Activated CD8-positive, alpha-beta T cell treated with anti-CD3 and anti-CD28 coated beads, Interleukin-2, amount 10 ng/mL, durations not matched to agents 7 days and 5 days (primary cell): ENCODE measurements at places on chromosomes 16 and 17.

DNA sequence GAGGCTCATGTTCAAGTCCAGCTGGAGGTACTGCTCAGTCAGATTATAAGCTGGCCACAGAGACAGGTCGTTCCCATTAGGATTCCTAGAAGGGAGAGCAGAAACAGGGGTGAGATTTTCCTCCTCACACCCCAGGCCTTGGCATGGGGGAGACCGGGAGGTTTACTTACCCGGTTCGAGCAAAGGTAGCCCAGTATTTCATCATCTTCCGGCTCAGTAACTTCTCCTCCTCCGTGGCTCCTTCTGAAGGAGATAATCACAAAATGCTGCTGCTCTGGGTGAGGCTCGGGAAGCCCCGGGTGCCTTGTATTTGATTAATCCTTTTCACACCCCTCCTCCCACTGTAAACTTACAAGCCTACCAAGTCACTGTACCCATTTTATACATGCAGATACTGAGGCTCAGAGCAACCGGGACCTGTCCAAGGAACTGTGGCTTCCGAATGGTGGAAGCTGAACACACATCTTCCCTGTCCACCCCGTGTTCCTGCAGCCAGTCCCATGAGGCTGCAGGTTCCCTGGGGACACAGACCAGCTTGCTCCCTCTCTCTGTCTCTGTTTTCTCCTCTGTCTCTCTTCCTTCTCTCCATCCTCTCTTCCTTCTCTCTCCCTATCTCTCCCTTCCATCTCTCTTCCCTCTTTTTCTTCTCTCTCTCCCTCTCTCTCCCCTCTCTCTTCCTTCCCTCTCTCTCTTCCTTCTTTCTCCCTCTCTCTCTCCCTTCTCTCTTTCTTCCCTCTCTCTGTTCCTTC lies 13.9 kb upstream of the CES1 start:
- no peak for DNase-seq

DNA sequence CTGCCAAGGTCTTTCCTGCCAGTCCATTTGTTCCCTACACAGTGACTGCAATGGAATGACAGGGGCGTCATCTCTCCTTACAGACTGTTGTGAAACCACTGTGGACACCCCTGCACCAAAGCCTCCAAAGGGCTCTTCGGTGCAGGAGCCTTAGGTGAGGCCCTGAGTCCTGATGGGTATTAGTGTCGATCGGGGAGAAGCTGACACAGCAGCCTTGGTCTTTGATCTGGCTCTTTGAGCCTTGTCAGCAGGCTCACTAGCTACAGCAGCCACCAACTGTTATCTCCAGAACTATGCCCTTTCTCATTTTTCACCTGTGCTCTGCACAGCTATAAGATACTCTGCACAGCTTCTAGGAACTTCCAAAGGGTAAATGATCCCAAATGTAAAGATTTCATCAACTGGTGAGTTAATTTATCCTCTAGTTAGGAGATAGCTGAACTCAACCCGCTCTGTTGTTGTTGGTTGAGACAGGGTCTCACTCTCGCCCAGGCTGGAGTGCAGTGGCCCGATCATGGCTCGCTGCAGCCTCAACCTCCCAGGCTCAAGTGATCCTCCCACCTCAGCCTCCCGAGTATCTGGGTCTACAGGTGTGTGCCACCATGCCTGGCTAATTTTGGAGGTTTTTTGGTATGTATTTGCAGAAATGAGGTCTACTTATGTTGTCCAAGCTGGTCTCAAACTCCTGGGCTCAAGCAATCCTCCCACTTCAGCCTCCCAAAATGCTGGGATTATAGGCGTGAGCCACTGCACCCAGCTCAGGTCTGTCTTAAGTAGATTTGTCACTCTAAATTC lies 19.7 kb downstream of the G6PC1 start:
- no peak for DNase-seq

DNA sequence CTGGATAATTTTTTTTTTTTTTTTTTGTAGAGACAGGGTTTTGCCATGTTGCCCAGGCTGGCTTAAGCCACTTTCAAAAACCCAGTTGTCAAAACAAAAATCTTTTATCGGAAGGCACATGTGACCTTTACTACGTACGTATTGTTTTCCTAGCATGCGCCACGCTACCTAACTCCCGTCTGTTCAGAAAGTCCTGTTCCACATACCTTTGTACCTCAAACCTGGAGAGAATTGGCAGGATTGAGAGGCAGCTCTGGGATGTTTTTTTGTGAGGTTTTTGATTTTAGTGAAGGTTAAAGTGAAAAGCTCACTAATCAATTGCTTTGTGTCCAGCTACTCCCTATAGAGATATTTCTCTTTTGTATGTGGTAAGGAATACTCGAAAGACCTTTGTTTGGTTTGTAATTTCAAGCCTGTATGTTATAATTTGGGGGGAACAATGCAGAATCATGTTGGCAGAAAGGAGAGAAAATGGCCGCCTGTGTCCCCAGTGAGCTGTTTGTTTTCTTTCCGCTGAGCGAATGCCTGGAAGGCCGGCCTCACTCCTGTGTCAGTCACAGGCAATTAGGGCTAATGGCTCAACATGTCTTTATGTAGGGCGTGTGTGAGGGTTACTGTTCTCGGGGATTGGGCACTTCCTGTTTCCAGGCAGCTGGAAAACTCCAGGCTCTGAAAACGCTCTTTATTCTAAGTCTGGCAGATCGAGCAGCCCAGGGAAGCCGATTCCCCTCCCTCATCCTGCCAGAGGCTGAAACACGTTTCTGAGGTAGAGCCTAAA lies 60.8 kb upstream of the CLEC18A start:
- DNase-seq: no peak

- no peak for DNase-seq
Observed at GRCh38 chr16:51326131-51326856, 175.2 kb upstream of the SALL1 start.

GRCh38 chr17:80850817-80851216 lies 140.8 kb upstream of the CHMP6 start:
- no peak for DNase-seq

- DNase-seq: no peak
Observed at GRCh38 chr16:31301708-31302400, 42.1 kb downstream of the ITGAM start.

DNA sequence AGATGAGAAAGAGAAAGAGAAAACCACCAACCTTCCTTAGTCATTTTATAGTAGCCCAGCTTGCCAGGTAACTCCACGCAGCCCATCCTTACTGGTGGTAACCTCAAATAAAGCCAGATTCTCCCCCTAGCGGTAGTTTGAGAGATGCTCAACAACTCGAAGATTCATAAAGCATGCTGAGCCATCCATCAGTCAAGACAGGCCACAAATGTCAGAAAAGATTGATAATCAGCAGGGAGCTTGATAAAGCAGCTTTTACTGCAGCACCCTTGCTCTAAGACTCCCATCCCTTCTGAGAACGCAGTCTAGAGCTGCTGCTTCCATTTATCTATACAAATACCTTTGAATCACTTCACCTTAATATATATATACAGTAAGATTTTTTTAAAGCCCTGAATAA lies 451.5 kb upstream of the HSBP1 start:
- peak; percentile 37 for DNase-seq

DNA sequence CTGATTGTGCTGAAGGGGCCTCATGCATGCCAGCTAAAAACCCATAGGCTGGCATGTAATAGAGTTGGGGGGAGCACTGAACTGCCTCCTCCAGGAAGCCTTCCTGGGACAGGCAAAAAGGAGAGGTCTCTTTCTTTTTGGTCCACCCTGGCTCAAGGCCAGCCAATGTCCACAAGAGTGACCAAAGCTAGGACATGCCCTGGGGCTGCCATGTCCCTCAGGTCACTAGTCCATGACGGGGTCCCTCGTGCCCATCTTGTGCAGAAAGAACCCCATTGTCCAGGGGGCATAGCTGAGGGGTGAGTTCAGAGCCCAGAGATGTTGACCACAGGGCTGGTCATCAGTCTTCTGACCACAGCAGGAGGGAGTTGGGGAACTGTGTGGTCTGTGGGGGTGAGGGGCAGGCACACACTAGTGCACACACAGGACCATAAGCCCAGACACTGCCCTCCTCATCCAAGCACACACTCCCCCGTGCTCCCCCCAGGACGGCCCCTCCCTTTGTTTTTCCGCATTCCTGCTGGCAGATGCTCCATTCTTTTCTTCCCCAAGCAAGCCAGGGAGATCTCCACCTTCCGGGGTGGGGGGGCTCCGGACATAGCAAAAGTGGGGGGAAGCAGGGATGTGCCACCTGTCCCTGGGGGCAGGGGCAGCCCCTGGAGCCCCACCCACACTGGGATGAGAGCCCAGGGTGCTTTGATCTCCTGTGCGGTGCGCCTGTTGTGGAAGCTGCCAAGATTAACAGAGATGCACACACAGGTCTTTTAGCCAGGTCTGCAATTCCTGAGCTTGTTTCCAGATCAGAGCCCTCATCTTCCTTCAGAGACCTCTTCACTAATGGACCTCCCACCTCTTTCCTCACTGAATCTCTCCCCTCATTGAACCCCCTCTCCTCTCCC lies 25.2 kb upstream of the PHB1 start:
- no peak for DNase-seq

DNA sequence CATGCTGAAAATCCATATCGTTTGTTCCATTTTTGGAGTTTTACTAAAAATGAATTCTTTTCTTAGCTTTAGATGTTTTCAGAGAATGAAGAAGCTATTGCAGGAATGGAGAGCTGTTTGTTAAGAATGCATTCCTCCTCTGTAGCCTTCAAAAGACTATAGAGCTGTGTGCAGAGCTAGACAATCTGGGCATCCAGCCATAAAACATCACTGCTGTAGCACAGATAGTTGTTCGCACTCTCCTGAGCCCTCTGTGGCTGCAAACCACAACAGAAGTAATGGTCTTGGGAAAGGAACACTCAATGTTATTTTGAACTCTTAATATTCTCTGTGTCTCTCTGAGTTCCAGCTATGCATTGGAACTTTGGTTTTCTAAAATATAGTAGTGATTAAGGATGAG lies 4.9 kb downstream of the TNRC6C start:
- peak; percentile 45 for DNase-seq

GRCh38 chr17:1730326-1731193 lies 6.1 kb downstream of the WDR81 start:
- DNase-seq: no peak

- DNase-seq: no peak
Observed at GRCh38 chr16:82730901-82731300, 104.1 kb downstream of the CDH13 start.
